NCI-H460 (cell line): ENCODE measurements at places on chromosomes 7 and 10. TPM values are rescaled to one million over a fixed set of nuclear protein-coding genes. Genes with fewer than 3 reads are reported as not detected.

The CPA4 gene
- 1.6 and 1.8 TPM in 2 replicates for total RNA-seq

The LRCH4 gene
- 11.0 and 11.1 TPM in 2 replicates for total RNA-seq

The TDRD1 gene
- not detected in 2 replicates for total RNA-seq

DNA sequence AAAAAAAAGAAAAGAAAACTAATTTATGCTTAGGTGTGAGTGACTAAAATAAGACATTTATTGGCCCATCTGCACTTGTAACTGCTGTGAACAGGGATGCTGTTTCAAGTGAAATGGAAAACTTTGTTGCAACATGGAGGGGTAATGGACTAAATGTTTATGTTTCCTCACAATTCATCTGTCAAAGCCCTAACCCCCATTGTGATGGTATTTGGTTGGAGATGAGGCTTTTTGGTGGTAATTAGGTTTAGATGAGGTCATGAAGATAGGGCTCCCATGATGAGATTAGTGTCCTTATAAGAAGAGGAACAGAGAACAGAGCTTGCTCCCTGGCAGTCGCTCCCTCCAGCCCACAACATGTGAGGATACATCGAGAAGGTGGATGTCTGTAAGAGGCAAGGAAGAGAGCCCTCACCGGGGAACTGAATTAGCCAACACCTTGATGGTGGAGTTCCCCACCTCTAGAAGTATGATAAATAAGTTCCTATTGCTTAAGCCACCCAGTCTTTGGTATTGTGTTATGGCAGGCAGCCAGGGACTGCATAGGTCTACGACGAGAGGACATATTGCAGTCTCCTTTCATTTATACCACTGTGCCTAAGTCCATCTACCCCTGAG, 28.6 kb upstream of the VCL start:
- DNase-seq, result no peak

DNA sequence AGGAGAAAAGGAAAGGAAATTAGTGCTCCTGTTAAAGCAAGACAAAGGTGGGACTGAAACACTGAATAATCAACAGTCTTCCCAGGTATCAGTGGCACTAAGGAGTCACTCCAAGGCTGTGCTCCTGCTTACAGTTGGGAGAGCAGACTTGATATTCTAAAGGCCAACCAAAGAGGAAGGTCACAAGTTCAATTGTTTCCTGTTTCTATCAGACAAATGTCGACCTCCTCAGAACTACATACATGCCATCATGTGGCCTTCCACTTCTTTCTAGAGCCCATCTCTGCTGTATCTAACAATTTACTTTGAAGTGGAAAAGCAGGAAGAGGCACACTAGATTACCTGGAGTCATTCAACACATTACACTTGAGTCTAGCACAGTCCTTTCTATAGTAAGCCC, 3.4 kb downstream of the ZNF239 start:
- DNase-seq, result no peak

DNA sequence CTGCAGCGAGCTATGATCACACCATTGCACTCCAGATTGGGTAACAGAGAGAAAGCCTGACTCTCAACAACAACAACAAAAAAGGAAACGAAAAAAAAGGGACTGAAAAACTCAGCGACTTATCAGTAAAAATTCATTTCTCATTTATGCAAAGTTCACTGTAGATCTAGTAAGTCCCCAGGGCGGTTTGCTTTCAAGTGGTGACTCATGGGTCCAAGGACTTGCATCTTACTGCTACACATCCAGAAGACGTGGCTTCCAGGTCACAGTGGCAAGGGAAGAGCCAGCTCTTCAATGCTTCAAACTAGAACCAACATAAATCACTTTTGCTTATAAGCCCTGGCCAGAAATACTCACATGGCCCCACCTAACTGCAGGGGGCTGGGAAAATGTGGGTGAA, 178.3 kb upstream of the AUTS2 start:
- no peak for DNase-seq

DNA sequence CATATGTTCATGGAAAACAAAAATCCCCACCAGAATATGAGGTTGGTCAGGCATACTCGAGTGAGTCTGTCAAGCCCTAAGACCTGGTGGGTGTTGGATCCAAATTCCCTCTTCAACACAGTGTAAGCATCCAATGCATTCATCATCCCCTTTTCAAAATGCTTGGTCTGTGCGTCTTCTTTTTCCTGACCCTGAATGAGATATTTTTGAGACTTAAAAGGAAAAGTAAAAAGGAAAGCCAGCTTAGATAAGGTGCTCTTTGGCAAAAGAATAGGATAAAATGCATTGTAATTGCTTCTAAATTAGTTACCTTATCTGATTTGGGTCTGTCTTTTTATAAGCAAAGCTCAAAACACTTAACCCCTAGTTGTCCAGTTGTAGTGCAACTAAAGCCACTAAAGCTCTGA, 331.5 kb downstream of the PTEN start:
- DNase-seq, result no peak

DNA sequence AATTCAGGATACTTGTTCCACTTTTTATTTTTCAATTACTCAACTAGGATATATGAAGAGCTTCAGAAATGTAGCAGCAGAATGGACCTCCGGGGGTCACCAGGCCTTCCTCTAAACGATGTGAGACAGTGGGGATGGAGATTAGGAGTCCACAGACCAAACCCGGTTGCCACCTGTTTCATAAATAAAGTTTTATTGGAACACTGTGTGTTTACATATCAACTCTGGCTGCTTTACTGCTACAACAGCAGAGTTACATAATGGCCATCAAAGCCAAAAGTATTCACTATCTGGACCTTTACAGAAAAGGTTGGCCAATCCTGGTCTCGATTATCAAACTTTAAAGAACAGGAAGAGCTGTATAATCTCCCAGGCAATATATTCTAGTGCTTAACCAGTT, 30.8 kb downstream of the RAPGEF5 start:
- DNase-seq, result no peak

DNA sequence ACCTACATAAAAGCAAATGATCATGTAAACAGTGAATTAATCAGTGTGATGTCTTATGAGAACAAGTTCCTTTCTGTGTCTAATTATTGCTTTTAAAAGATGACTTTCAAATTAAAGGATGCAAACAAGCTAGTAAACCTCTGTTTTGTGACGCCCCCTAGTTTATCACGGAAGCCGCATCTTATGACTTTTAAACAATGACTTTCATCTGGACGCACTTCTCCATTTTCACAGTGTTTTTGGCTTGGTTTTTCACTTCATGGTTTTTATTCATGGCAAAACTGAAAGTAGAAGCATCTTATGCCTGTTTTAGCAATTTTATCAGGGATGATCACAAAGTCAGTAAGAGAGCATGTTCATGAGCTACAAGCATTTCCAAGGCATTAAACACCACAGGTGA, 35.0 kb downstream of the ITGA8 start:
- no peak for DNase-seq

DNA sequence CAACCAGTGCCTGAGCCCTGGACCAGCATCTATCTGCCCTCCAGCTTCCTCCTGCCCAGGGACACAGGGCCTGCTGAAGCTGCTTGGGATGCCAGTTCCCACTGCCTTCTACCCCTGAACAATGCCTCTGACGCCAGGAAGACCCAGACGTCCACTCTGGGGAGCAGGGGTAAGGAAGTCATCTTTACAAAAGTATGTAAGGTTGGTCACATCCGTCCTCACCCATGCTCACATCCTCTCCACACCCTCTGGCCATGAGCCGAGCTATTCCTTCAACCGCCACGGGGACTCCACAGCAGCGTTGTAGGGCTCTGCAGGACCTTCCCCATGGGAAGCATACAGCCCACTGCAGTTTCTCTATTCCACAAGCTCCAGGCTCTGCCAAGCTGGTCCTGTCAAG, 58.5 kb downstream of the CLRN3 start:
- DNase-seq, result no peak

DNA sequence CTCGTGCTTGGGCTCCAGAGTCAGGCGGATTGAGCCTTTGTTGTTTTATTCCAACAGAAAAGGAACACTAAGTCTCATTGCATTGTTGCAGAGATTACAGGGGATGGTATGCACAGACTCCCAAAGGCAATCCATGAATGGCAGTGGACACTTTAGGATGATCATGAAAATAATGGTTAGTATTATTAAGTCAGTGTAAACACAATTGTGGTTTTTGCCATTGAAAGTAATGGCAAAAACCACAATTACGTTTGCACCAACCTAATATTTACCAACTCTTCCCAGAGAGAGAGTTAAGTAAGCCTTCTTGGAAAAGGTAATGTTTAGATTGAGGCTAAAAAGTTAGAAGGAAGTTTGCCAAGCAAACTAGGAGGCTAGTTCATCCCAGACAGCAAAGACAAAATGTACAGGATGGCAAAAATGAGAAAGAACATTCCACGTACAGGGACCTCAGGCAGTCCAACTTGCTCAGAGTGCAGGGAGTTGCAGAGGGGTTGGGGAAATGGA, 72.9 kb upstream of the AMPH start:
- DNase-seq, result no peak

GRCh38 chr7:466465-467191, 53.0 kb downstream of the PDGFA start:
- DNase-seq, result no peak

- DNase-seq, result no peak
Measured at GRCh38 chr7:75881436-75882095, 2.7 kb downstream of the RHBDD2 start.

DNA sequence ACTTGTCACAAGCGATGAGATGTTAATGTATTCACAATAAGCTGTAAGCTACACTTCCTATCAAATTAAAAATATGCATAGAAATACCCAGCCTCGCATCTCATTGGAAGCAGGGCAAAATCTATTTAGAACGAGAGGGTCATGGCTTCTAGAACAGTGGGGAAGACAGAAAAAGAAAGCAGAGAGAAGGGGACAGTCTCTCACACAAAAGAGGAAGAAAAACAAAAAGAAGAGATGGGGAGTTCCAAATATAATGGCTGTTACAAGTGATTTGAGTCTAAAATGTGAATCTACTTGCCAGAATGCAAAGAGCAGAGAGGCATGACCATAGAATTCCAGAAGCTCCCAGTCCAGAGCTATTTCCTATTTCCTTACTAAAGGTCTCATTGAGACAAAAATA, 13.8 kb downstream of the LRRN3 start:
- DNase-seq, result no peak

DNA sequence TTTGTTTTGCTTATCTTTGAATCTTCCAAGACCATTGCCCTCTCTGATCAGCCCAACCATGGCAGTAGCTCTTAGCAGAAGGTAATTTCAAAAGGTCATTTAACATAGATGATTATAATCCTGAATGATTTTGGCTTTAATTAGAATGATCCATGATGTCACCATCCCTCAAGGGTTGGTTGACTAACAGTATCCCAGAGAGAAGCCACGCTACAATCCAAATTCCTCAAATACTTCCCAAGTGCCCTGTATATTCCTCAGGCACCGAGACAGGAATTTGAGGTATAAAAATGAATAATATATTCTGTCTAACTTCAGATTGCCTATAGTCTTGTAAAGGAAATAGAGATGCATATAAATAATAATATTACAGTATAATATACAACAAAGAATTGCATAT, 42.1 kb upstream of the TMEM196 start:
- no peak for DNase-seq
